ENCODE measurements at places on chromosomes 7 and 10. TPM values are rescaled to one million over a fixed set of nuclear protein-coding genes. Genes with fewer than 3 reads are reported as not detected.
A peak's percentile ranks its signal among the peaks of the same experiment; 100 is the strongest.

- no peaks in the 10 kb centered on the region for H3K36me3 ChIP-seq
- no peak for DNase-seq
- no peak overlapping the region for H3K27ac ChIP-seq
- no peak overlapping the region for H3K4me3 ChIP-seq
- H3K27me3 ChIP-seq: no peaks in the 10 kb centered on the region
Measured at GRCh38 chr10:60338786-60339185, 50.9 kb downstream of the ANK3 start.

GRCh38 chr7:21884496-21884895, 61.2 kb downstream of the CDCA7L start:
- no peaks in the 10 kb centered on the region for H3K36me3 ChIP-seq
- no peak overlapping the region for H3K27ac ChIP-seq
- no peak overlapping the region for H3K4me3 ChIP-seq
- no peaks in the 10 kb centered on the region for H3K27me3 ChIP-seq

GRCh38 chr10:103678178-103678526, 177.2 kb downstream of the SH3PXD2A start:
- H3K27me3 ChIP-seq: no peaks in the 10 kb centered on the region
- H3K27ac ChIP-seq: no peak overlapping the region
- no peaks in the 10 kb centered on the region for H3K36me3 ChIP-seq
- H3K4me1 ChIP-seq: peaks cover 20% of the 10 kb centered on the region

DNA sequence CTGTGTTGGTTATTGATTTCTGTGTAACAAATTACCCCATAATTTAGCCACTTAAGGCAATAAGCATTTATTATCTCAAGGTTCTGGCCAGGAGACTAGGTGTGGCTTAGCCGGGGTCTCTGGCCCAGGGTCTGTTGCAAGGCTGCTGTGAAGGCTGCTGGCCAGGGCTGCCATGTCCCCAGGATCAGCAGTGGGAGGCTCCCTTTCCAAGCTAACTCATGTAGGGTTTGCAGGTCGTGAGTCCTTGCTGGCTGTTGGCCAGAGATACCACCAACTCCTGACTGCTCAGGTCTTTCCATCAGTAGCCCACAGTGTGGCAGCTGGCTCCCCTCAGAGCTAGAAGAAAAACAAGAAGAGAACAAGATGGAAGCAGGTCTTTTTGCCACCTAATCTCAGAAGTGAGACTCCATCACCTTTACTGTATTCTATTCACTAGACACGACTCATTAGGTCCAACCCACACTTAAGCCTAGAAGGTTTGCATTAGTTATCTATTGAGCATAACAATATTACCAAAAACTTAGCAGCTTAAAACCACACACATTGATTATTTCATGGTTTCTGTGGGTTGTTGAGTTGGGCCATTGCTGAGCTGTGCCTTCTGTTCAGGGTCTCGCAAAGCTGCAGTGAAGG, 185.6 kb downstream of the PFKFB3 start:
- no peaks in the 10 kb centered on the region for H3K36me3 ChIP-seq
- no peak overlapping the region for H3K27ac ChIP-seq
- DNase-seq: no peak

GRCh38 chr10:77792155-77792554, 134.4 kb downstream of the DLG5 start:
- H3K27me3 ChIP-seq: no peaks in the 10 kb centered on the region
- H3K4me3 ChIP-seq: no peak overlapping the region
- DNase-seq: no peak
- no peaks in the 10 kb centered on the region for H3K36me3 ChIP-seq

DNA sequence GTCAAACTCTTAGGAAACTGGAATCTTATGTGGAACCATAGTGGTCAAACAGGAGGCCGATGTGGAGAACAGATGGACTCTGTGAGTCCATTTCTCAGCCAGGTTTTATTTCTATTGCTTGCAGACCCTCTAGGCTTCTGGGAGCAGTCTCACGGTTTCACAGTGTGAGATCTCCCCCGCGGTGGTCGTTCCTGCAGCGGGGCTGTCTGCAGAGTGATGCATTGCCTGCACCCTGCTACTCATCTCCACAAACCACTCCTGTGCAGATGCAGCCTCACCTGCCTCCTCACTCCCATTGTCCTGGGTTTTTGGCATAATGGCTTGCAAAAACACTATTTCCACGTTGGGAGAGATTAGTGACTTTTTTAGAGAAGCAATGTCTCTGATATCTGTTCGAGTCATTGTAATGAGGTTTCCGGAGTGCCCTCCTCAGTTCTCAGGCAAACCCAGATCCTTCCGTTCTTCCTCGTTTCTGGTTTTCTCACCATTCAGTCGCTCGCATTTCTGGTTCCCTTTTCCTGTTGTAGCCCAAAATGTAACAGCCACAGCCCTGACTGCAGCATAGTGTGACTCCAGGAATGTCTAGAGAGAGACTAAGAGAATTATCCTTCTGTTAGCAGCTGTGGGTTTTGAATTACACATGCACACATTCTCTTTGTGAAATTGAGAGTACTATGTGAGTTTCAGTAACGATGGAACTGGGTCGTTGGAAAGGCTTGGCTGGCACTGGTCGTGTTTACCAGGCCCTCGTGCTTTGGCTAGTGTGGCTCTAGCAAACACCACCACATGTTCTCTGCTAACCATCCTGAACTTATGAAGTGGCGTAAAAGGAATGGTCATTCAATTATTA, 30.2 kb downstream of the ACADSB start:
- no peaks in the 10 kb centered on the region for H3K36me3 ChIP-seq
- peak; percentile 7 for DNase-seq
- peaks cover 6% of the 10 kb centered on the region for H3K4me1 ChIP-seq
- peak overlapping the region; percentile 16 for H3K27ac ChIP-seq
- H3K4me3 ChIP-seq: no peak overlapping the region
- no peaks in the 10 kb centered on the region for H3K27me3 ChIP-seq

- H3K4me3 ChIP-seq: no peak overlapping the region
- no peaks in the 10 kb centered on the region for H3K27me3 ChIP-seq
- H3K36me3 ChIP-seq: peaks cover 4% of the 10 kb centered on the region
Measured at GRCh38 chr7:42548816-42549611, 312.0 kb upstream of the GLI3 start.

DNA sequence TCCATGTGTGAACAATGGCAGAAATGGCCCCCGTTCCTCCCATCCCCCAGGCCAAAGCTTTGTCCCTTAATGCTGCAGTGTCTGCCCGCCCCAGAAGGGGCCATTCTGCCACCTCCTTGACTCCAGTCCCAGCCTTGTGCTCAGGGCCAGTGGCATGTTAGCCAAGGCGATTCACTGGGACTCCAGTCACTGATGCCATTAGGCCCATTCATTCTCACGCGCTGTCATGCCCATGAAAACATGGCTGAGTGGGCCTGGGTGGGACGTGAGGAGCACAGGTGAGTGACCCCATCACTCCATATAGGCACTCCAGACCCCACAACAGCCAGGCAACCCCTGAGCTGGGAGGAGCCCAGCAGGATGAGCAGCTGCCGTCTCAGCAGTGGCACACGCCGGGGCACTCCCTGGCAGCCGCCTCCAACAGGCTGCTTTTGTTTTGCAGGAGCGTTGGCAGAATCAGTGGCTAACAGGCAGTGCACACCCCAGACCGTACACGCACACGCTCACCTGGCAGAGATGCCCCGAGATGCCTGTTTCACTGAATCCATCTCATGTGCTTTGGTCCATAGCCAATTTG, 79.5 kb downstream of the TCERG1L start:
- peaks cover 8% of the 10 kb centered on the region for H3K4me1 ChIP-seq
- H3K36me3 ChIP-seq: no peaks in the 10 kb centered on the region
- H3K4me3 ChIP-seq: no peak overlapping the region
- H3K27ac ChIP-seq: no peak overlapping the region
- H3K27me3 ChIP-seq: no peaks in the 10 kb centered on the region

GRCh38 chr7:70763961-70764691, 367.8 kb upstream of the GALNT17 start:
- H3K4me1 ChIP-seq: peaks cover 34% of the 10 kb centered on the region
- peak overlapping the region; percentile 80 for H3K27ac ChIP-seq
- H3K27me3 ChIP-seq: no peaks in the 10 kb centered on the region
- H3K36me3 ChIP-seq: peaks cover 19% of the 10 kb centered on the region

DNA sequence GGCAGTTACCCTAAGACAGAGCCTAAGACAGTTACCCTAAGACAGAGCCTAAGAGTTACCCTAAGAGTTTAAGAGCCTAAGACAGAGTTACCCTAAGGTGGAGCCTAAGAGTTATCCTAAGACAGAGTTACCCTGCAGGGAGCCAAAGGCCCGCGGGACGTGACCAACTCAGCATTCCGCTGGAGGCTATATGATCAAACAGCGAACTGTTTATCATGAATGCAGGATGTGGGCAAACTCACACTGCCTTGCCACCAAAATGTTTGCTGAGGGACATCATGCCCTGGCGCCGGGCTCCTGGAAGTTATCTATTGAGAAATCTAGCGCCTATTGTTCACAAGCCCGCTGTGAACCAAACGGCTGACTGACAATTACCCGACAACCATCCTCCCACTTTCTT, 49.9 kb downstream of the BLVRA start:
- DNase-seq: no peak
- no peak overlapping the region for H3K4me3 ChIP-seq
- H3K36me3 ChIP-seq: no peaks in the 10 kb centered on the region
- H3K27ac ChIP-seq: no peak overlapping the region
- H3K27me3 ChIP-seq: no peaks in the 10 kb centered on the region

DNA sequence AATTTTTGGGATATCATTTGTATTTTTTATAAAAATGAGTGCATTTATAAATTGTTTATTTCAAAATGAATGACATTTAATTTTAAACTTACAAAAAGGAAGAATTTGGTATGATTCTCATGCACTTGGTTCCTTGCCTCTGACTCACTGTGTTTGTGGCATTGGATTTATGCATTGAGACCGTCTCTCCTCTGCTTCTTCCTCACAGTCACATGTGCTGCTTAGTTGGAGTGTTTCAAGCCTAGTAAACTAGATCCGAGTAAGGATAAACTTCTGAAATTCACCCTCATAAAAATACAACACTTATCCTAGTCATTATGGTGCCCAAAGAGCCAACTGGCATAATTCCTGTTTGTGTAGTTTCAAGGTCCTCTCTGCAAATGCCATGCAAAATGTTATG, 19.1 kb upstream of the FZD8 start:
- H3K4me3 ChIP-seq: no peak overlapping the region
- H3K27ac ChIP-seq: no peak overlapping the region
- peaks cover 13% of the 10 kb centered on the region for H3K4me1 ChIP-seq
- no peaks in the 10 kb centered on the region for H3K36me3 ChIP-seq
- DNase-seq: no peak
- no peaks in the 10 kb centered on the region for H3K27me3 ChIP-seq

DNA sequence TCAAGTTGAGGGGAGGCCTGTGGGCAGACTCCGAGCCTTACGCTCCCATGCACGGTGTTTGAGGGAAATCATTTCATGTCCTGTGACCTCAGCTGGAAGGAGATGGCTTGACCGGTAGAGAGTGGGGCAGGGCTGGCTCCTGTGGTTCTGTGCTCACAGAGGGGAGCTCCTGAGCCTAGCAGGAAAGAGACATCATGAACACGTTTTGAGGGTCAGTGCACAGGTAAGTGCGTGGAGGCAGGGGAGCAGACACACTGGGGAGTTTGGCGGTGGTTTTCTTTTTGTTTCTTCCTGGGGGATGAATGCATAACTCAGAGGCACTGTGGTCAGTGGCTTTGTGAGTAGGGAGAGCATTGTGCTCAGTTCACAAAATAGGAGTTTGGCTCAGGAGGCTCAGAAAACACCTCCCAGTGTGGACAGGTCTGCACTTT, 22.5 kb downstream of the ADCY1 start:
- H3K36me3 ChIP-seq: no peaks in the 10 kb centered on the region
- H3K4me3 ChIP-seq: no peak overlapping the region
- DNase-seq: no peak
- H3K4me1 ChIP-seq: peaks cover 9% of the 10 kb centered on the region
- no peak overlapping the region for H3K27ac ChIP-seq

- no peak for DNase-seq
- no peaks in the 10 kb centered on the region for H3K27me3 ChIP-seq
- no peak overlapping the region for H3K4me3 ChIP-seq
- H3K36me3 ChIP-seq: no peaks in the 10 kb centered on the region
- H3K4me1 ChIP-seq: no peaks in the 10 kb centered on the region
Measured at GRCh38 chr7:22662036-22662435, 65.0 kb upstream of the IL6 start.

DNA sequence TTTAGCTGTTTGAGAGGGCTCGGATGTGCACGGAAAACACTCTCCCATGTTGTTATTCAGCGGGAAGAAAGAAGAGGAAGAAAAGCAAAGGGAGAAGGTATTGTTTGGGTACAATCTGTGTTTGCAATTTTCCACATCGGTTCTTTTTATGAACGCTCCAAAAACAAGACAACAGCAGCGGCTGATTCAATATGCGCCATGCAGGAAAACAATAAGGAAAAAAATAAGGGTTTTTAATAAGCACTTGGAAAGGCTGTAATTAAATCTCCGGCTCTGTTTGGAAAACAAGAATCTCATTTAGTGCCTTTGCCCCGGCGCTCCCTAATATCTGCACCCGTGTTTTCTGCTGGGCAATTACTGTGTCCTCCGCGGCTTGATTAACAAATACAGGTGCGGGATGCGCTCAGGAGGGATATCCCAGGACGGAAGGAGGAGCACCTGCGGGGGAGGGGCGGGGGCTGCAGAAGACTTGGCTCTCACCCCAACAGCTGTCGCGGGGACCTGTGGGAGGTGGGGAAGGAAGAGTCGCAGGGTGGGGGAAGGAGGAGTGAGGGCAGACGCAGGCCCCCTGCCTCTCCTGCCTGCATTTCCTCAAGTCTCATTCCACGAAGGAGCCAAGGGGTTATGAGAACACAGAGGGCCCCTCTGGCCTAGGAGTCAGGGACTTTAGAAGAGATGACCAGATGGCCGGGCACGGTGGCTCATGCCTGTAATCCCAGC, 181.5 kb upstream of the PODXL start:
- H3K36me3 ChIP-seq: no peaks in the 10 kb centered on the region
- no peak overlapping the region for H3K27ac ChIP-seq
- no peaks in the 10 kb centered on the region for H3K27me3 ChIP-seq
- no peak overlapping the region for H3K4me3 ChIP-seq
- no peaks in the 10 kb centered on the region for H3K4me1 ChIP-seq

- H3K4me1 ChIP-seq: peaks cover 20% of the 10 kb centered on the region
- H3K27ac ChIP-seq: peak overlapping the region; percentile 62
- H3K36me3 ChIP-seq: no peaks in the 10 kb centered on the region
- no peaks in the 10 kb centered on the region for H3K27me3 ChIP-seq
Measured at GRCh38 chr10:32002531-32002930, 53.7 kb downstream of the KIF5B start.

- H3K36me3 ChIP-seq: no peaks in the 10 kb centered on the region
- no peak for DNase-seq
- no peak overlapping the region for H3K4me3 ChIP-seq
- no peaks in the 10 kb centered on the region for H3K27me3 ChIP-seq
Measured at GRCh38 chr10:24299578-24300260, 90.8 kb downstream of the KIAA1217 start.

The IDE gene
- total RNA-seq: 34.8 TPM

The PTEN gene
- 50.5 TPM for total RNA-seq

The SORBS1 gene
- total RNA-seq: 10.1 TPM

The SPDYE6 gene
- total RNA-seq: not detected

The CUL1 gene
- 89.3 TPM for total RNA-seq

The AKR1D1 gene
- total RNA-seq: 0.28 TPM

The TLX1 gene
- total RNA-seq: not detected

The SPACDR gene
- total RNA-seq: 0.71 TPM

The RNF32 gene
- 3.0 TPM for total RNA-seq

The CRPPA gene
- 1.4 TPM for total RNA-seq

The SCART1 gene
- 0.49 TPM for total RNA-seq

The HOGA1 gene
- 1.2 TPM for total RNA-seq

The UMAD1 gene
- total RNA-seq: 16.6 TPM

The SH2B2 gene
- total RNA-seq: 2.0 TPM

The RSPH10B2 gene
- total RNA-seq: not detected

The UTF1 gene
- total RNA-seq: not detected

The HTR5A gene
- total RNA-seq: not detected

The CYP2C19 gene
- not detected for total RNA-seq
